Choroid plexus epithelial cell (primary cell): ENCODE measurements at places on chromosomes 7 and 10.

DNA sequence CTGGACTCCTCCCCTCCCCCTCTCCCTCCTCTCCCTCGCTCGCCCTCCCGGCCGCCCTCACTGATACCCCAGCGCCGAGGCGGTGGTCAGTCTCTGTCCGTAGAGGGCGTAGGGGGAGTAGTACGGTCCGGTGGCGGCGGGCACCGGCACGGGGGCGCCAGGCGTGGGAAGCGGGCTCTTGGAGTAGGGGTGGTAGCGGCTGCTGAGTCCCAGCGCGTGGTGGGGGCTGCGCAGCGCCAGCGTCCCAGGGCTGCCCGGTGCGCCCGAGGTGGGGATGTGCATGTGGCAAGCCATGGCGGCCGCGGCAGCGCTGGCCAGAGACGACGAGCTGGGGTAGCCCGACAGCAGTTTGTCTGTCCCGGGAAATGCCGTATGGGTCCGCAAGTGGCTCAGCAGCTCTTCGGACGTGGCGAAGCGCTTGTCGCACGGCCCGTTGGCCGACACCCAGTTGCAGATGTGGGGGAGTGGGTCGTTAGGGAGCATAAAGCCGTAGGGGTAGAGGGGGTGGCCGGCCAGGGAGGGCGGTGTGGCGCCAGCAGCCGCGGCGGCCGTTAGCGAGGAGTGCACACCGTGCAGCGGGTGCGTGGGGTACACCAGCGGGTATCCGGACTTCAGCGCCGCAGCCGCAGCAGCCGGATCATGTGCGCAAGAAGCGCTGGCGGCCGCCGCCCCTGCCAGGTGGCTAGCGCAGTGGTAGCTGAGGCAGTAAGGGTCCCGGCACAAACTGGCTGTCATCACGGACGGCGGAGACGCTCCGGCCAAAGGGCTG lies 2.7 kb downstream of the ZNF503 start:
- no peak for DNase-seq

- no peak for DNase-seq
Measured at GRCh38 chr10:13053794-13054462, 46.0 kb upstream of the OPTN start.

- DNase-seq = no peak
Measured at GRCh38 chr10:132496360-132497062, 41.1 kb upstream of the INPP5A start.

- no peak for DNase-seq
Measured at GRCh38 chr7:25861601-25862260, 290.3 kb upstream of the NFE2L3 start.

DNA sequence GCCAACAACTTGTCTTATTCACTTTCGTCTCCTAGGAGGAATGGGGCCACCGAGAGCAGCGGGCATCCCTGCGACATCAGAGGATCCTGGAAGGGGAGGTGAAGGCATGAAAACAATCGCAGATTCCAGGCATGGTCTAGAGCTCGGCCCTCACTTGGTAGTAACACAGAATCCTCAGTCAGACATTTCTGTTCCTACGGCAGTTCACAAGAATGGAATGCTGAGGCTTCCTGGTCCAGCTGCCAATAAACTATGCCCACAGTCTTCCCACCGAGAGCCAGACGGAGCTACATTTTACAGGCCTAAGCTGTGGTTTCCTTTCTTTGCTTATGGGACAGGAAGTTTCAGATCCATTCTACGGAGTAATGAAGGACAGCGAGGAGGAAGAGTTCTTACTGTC lies 75.8 kb downstream of the OR13A1 start:
- DNase-seq = peak; percentile 59

- DNase-seq = peak; percentile 73
Measured at GRCh38 chr10:122850705-122851640, 5.3 kb upstream of the CUZD1 start.

DNA sequence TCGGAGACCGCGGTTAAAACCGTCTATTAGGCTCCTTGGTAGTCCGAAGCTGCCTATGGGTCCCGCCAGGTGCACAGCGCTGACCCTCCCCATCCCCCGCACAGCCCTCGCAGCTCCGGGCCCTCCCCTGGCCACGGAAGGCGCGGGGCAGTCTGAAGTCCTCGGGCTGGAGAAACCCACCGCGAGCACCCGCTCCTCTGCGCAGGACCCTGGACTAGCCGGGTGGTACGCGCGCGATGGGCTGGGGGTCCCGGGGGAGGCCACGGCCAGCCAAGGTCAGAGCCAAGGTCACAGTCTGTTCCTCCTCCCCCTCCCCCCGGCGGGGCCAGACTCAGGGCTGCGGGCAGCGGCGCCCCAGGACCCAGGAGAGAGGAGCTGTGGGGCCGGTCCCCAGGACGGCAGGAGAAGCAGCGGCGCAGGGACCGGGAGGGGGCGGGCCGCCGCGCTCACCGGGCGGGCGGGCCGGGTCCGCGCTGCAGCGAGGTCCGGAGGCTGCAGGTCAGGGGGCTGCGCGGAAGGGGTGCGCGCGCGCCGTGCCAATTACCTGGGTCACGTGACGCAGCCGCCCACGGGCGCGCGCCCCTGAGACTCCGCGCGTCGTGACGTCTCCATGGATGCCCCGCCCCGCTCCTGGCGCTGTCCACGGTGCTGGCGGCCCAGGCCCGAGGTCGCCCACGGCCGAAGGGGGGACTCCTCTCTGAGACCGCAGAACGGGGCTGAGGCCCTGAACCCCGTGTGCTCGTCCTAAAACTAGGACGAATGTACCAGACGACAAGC lies at the start of gene OGDHL:
Gene OGDHL, minus strand, starts transcription at position 535 of the 777 bp plus-strand sequence. CDS start 3,731 bp downstream, outside the sequence.
- DNase-seq = peak; percentile 49

DNA sequence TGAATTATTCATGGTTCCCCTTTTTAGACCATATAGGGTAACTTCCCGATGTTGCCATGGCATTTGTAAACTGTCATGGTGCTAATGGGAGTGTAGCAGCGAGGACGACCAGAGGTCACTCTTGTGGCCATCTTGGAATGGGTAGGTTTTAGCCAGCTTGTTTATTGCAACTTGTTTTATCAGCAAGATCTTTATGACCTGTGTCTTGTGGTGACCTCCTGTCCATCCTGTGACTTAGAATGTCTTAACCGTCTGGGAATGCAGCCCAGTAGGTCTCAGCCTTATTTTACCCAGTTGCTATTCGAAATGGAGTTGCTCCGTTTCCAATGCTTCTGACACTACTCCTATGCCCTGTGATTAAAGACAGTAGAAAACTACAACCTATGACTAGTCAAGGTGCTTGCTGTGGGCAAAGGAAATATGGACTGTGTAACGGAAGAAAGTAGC lies 18.8 kb upstream of the PAXIP1 start:
- DNase-seq = no peak

GRCh38 chr10:630581-631073 lies 58.8 kb downstream of the DIP2C start:
- DNase-seq = no peak

GRCh38 chr10:60086421-60086820 lies 180.1 kb upstream of the CCDC6 start:
- no peak for DNase-seq

DNA sequence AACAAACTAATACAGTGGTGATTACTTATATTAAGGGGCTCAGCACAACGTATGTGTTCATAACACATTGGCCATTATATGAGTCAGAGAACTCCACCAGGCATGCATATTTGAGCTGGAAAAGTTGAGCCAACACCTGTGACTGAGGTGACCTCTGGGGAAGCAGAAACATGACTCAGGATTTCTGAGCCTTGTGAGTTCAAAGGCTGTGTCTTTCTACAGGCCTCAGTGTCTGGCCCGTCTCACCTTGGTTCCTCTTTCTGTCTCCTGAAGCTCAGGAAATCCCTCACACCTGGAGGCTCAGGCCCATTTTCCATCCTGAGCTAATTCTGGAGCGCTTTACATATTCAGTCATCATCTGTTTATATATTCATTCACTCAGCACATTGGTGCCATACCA lies 230.9 kb upstream of the AGK start:
- no peak for DNase-seq

DNA sequence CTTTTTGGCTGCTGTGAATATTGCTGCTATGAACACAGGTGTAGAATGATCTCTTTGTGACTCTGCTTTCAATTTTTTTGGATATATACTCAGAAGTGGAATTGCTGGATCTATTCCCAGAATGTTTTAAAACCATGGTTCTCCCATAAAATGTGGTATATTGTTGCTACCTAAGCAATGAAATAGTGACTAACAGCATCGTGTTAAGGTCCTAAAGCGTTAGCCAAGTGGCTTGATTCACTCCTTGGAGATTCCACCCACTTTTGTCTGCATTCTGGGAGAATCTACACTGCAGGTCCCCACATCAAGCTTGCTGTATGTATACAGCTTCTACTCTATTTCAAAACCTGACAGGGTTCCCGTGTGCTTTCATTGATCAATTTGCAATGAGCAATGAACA lies 105.6 kb downstream of the CDK6 start:
- no peak for DNase-seq

DNA sequence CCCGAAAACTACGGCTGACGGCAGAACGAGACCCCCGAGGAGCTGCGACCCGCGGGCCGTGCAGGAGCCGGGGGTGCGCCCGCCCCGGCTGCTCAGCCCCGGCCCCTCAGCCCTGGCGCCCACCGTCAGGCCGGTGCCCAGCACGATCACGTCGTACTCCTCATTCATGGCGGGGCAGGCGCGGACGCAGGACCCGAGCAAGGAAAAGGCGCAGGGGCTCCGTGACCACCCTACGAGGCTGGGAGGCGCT lies 218 bp downstream of the GDI2 start:
- DNase-seq = no peak

DNA sequence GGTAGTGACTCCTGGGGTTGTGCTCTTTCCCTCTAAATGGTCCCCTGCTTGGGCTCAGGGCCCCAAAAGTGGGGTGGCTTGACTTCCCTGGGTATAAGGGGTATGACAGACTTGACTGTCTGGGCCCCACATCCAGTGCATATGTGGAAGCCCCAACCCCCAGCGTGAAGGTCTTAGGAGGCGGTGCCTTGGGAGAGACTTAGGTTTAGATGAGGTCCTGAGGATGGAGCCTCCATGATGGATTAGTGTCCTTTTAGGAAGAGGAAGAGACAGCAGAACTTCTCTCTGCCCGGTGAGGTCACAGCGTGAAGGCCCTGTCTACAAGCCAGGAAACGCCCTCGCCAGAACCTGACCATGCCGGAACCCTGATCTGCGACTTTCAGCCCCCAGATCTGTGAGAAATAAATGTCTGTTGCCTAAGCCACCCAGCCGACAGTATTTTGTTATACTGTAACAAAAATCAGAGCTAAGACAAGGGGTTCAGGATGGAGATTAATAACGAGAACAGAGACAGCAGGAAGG lies 23.8 kb downstream of the PODXL start:
- DNase-seq = no peak

DNA sequence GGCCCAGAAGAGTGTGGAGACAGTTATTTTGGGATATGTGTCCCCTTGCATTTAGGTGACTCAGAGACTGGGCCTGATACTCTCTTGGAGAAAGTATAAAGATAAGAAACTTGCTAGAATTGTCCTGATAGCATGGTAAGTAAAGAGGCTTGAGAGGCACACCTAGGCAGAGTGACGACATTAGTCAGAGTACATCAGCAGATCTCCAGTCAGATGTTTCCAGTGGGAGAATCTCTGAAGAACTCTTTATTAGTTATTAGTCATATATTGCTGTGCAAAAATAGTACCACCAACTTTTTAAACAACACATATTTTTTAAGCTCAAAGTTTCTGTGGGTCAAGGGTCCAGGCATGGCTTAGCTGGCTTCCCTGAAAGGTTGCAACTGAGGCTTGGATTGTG lies 182.6 kb downstream of the NEBL start:
- peak; percentile 5 for DNase-seq

- peak; percentile 69 for DNase-seq
Measured at GRCh38 chr7:24936121-24936824, 43.7 kb downstream of the OSBPL3 start.

- peak; percentile 8 for DNase-seq
Measured at GRCh38 chr7:71414490-71414889, 282.5 kb downstream of the GALNT17 start.

GRCh38 chr10:52672880-52673279 lies 99.7 kb downstream of the MBL2 start:
- DNase-seq = no peak

GRCh38 chr10:102435529-102436233 lies 3.3 kb upstream of the CUEDC2 start:
- DNase-seq = peak; percentile 38
